ENCODE measurements at places on chromosomes 1 and 21.

DNA sequence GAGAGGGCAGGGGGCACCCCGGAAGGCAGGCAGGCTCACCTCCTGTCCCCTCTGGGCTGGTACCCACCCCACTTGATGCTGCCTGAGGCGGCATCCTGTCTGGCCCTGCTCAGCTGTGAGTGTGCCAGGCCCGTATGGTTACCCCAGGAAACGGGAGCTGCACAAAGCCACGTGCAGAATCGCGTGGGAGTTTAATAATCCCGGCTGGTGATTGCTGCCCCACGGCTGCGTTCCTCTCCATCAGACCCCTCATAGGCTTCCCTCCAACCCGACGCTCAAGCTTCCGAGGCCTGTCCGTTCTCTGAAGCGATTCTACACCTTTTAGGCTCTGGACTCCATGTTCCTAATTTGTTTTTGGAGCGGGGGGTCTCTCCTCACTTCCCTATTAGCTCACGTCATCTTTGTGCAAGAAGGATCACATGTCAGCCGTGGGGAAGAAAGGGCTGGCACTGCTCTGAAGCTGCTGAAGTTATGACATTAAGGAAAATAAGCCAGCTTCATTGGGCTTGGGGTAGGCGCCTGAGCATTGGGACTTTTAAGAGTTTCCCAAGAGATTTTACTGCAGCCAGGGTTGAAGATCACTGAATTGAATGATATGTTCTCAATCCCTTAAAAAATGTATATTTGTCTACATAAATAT lies 1.1 kb upstream of the B3GALT5 start:
- no peak for DNase-seq

DNA sequence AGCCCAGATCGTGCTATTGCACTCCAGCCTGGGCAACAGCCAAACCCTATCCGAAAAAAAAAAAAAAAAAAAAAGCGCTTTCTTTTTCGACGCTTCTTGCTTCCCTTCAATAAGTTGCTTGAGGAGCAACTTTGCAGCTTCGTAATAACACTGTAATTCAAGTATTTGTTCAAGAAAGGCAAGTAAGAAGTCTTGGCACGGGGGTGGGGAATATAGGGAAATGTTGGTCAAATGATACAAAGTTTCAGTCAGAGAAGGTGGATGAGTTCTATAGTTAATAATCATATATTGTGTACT lies 871 bp upstream of the PSMA5 start:
- no peak for DNase-seq

DNA sequence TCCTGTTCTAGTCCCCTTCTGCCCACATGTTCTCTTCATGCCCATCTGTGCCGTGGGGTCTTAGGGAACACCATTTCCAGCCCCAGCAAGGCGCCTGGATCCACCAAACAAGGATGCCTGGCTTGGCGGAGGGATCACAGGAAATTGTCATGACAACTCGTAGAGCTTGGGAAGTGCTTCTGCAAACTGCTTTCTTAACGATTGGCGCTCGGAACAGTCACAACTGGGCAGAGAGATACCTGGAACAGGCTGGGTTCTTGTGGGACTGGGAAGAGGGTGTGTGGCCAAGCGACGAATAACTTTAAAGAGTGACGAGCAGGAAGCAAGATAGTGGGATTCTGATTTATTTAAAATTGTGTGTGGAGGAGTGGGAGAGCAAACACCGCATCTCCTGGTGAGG lies 329.8 kb downstream of the RPS6KC1 start:
- no peak for DNase-seq

GRCh38 chr1:184509105-184509504 lies 122.3 kb downstream of the C1orf21 start:
- no peak for DNase-seq

GRCh38 chr1:214461305-214461704 lies 90.1 kb downstream of the PTPN14 start:
- no peak for DNase-seq

GRCh38 chr1:77103486-77103885 lies 115.7 kb downstream of the PIGK start:
- no peak for DNase-seq

- no peak for DNase-seq
Observed at GRCh38 chr1:42961312-42962091, 2.8 kb upstream of the SLC2A1 start.
